ENCODE measurements at places on chromosomes 2 and 18. TPM values are rescaled to one million over a fixed set of nuclear protein-coding genes. Genes with fewer than 3 reads are reported as not detected.
A peak's percentile ranks its signal among the peaks of the same experiment; 100 is the strongest.

DNA sequence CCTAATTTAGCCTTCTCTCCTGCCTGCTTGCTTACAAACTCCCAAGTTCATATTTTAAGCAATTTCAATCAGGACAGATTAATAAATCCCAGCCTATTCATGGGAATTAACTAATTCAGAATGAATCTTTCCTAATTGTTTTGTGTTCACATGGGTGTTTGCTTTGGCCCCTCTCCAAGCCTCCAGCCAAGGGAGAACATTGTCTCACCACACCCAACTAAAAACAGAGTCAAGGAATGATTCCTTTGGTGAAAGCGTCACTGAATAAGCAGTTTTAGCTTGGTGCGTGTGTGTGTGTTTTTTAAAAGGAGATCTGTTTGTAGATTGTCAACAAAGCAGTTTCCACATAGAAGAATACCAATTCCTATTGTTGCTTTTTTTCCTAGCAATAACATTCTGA is 43.0 kb upstream of the DSG1 start:
- DNase-seq = peak; percentile 51

The AKAIN1 gene
- polyA plus RNA-seq = 6.8 TPM

The UGT1A6 gene
- 0.05 TPM for polyA plus RNA-seq

DNA sequence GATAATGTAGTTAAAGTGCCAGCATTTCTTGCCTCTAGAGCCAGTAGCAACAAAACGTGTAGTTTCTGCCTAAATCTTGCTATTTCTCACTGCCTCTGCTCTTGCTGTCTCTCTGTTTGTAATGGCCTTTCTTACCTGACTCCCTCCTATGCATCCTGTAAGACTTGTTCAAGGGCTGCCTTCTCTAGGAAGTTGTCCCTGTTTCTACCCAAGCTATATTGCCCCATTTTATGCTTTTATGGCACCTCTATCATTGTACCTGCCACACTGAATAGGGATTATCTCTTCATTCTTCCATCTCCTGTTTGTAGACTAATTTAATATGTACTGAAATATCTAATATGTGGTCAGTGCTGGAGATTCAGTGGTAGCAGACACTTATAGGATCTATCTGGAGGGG is 49.2 kb downstream of the PLCL1 start:
- DNase-seq = no peak

- DNase-seq = no peak
Measured at GRCh38 chr18:74266161-74266560, 25.6 kb downstream of the CYB5A start.

- DNase-seq = no peak
Measured at GRCh38 chr18:5973099-5973498, 77.8 kb upstream of the TMEM200C start.

Data from pancreas (tissue), 10 donors.